ENCODE measurements at places on chromosomes 4 and X. TPM values are rescaled to one million over a fixed set of nuclear protein-coding genes. Genes with fewer than 3 reads are reported as not detected.

PABPC1L2B gene
- not detected for total RNA-seq

AREG gene
- total RNA-seq: 23.9 TPM

PABPC4L gene
- total RNA-seq: 0.05 TPM

FREM3 gene
- total RNA-seq: not detected

ITIH6 gene
- total RNA-seq: not detected

MUC7 gene
- total RNA-seq: not detected

LANCL3 gene
- total RNA-seq: not detected

PGM2 gene
- total RNA-seq: 19.1 TPM

GLRB gene
- 0.92 TPM for total RNA-seq

BRS3 gene
- total RNA-seq: not detected

Measured in A549 treated with dexamethasone at 1 μM for 4 hours (cell line).